ENCODE measurements at places on chromosomes 7 and 10. TPM values are rescaled to one million over a fixed set of nuclear protein-coding genes. Genes with fewer than 3 reads are reported as not detected.

DNA sequence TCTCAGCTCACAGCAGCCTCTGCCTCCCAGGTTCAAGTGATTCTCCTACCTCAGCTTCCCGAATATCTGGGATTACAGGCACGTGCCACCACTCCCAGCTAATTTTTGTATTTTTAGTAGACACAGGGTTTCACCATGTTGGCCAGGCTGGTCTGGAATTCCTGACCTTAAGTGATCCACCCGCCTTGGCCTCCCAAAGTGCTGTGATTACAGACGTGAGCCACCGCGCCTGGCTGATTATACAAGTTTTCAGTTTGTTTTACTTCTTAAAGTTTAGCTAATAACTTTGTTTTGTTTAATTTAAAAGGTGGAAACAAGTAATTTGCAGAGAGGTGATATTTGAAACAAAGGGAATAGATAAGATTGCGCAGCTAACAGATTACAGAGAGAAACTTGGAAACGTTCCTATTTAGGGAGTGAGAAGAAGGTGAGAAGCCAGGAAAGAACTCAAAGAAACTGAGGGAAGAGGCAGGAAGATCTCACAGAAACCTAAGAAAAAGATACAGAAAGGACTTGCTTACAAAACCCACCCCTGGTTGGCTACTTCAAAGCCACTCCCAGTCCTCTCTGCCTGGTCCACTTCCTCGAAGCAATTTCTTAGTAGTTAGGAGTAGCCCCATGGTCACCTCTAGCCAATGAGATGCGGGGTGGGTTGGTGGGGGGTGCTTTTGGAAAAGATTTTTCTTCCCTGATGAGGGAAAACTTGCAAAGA, 15.0 kb upstream of the PDLIM1 start:
- DNase-seq = no peak
- H3K4me3 ChIP-seq = no peak overlapping the region
- no peak overlapping the region for H3K27ac ChIP-seq

- no peaks in the 10 kb centered on the region for H3K36me3 ChIP-seq
- no peak for DNase-seq
- no peaks in the 10 kb centered on the region for H3K4me1 ChIP-seq
Measured at GRCh38 chr10:121698336-121698735, 100.1 kb upstream of the FGFR2 start.

Gene TDRD1
- total RNA-seq = not detected

GRCh38 chr10:83932245-83932644, 207.1 kb upstream of the GHITM start:
- H3K4me3 ChIP-seq = no peak overlapping the region
- H3K36me3 ChIP-seq = no peaks in the 10 kb centered on the region
- DNase-seq = no peak
- no peaks in the 10 kb centered on the region for H3K27me3 ChIP-seq
- no peaks in the 10 kb centered on the region for H3K4me1 ChIP-seq

Gene MORN4
- total RNA-seq = 1.4 TPM

Gene ZRANB1
- 12.8 TPM for total RNA-seq

Gene SPDYE11
- not detected for total RNA-seq

DNA sequence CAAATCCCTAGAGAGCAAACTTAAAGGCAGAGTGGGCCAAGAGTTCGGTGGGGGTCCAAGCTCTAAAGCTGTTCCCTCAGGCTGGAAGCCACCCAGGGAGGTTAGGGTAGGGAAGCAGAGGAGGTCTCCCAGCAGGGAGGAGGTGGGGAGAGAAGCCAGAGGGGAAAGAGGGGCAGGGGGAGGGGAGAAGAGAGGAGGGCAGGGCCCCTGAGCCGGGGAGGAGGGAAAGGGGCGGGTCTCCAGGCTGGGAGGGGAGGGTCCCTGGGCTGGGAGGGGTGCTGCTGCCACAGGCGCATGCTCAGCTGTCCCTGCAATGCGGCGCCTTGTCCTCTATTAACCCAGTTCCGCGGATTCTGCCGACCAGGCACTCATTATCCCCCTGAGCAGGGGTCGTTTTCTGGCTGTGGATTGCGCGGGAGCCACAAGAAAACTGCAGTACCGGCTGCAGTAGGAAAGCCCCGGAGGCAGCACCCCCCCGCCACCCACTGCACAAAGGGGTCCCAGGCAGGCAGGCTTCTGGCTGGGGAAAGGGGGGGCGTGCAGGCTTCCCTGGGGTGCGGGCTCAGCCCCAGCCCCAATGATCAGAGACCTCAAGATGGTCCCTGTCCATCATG, 49.3 kb downstream of the CAMK2B start:
- no peak overlapping the region for H3K4me3 ChIP-seq
- H3K27ac ChIP-seq = no peak overlapping the region
- DNase-seq = no peak
- no peaks in the 10 kb centered on the region for H3K4me1 ChIP-seq
- H3K27me3 ChIP-seq = no peaks in the 10 kb centered on the region
- no peaks in the 10 kb centered on the region for H3K36me3 ChIP-seq

- H3K27me3 ChIP-seq = no peaks in the 10 kb centered on the region
- peak; percentile 65 for DNase-seq
- peaks cover 16% of the 10 kb centered on the region for H3K4me1 ChIP-seq
- no peaks in the 10 kb centered on the region for H3K36me3 ChIP-seq
Measured at GRCh38 chr10:80504158-80504811, 33.4 kb upstream of the SH2D4B start.

Gene SFXN4
- total RNA-seq = 35.5 TPM

Gene PAXIP1
- 28.1 TPM for total RNA-seq

DNA sequence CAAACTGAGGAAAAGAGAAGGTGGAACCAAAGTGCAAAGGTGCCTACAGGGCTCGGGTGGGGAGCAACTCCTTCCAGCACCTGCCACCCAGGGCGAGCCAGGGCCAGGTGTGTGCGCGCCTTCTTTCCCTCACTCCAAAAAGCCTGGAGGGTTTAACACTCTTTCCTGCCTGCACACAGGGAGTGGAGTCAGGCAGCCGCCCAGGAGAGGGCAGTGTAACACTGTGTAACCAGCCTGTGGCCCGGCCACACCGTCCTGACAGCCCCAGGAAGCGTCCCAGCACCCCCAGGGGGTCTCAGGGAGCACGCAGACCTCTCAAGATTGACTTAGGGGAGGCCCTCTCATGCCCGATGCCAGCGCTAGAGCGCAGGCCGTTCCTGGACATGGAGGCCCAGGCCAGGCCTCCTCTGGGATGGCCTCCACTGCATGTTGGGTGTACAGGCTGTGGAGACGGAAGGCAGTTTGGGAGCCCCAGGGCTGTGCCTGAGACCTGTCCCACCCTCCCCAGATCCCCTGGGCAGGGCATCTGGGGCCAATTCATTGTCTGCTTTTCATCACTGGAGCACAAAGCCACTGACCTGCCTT, 13.4 kb downstream of the BRI3 start:
- H3K27me3 ChIP-seq = no peaks in the 10 kb centered on the region
- no peaks in the 10 kb centered on the region for H3K4me1 ChIP-seq
- DNase-seq = peak; percentile 77

Gene CHRM2
- not detected for total RNA-seq

DNA sequence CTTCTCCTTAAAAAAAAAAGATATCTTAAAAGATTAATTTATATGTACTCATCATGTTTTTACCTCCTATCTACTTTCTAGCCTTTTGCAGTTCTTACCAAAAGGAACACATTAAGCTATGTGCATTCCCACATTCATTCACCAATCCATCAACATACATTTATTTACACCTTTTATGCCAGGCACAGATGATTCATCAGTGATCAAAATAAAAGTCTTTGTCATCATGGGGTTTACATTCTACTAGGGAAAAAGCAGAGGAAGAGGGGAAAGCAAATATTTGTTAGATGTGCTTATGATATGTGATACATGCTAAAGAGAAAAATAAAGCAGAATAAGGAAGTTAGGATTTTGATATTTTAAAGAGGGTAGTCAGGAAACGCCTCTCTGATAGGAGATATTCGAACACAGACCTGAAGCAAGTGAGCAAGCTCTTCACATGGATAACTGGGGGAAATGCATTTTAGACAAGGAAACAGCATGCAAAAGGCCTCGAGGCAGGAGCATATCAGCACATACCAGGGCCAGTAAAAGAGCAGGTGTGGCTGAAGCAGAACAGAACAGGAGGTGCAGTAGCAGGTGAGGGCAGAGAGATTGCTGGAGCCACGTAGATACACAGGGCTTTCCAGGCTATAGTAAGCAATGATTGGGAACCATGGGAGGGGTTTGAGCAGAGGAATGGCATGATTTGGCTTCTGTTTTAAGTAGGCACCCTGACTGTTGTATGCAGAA, 67.4 kb downstream of the REEP3 start:
- no peak for DNase-seq
- H3K4me1 ChIP-seq = no peaks in the 10 kb centered on the region
- no peaks in the 10 kb centered on the region for H3K27me3 ChIP-seq
- no peak overlapping the region for H3K27ac ChIP-seq
- no peaks in the 10 kb centered on the region for H3K36me3 ChIP-seq
- no peak overlapping the region for H3K4me3 ChIP-seq

- H3K4me1 ChIP-seq = no peaks in the 10 kb centered on the region
- H3K4me3 ChIP-seq = no peak overlapping the region
- no peaks in the 10 kb centered on the region for H3K36me3 ChIP-seq
- no peaks in the 10 kb centered on the region for H3K27me3 ChIP-seq
- H3K27ac ChIP-seq = no peak overlapping the region
Measured at GRCh38 chr7:46948716-46949115, 633.2 kb downstream of the TNS3 start.

GRCh38 chr7:103605640-103606039, 159.6 kb upstream of the SLC26A5 start:
- no peak for DNase-seq
- no peaks in the 10 kb centered on the region for H3K27me3 ChIP-seq
- no peaks in the 10 kb centered on the region for H3K4me1 ChIP-seq
- no peak overlapping the region for H3K27ac ChIP-seq
- no peak overlapping the region for H3K4me3 ChIP-seq

- peaks cover 29% of the 10 kb centered on the region for H3K4me1 ChIP-seq
- H3K4me3 ChIP-seq = no peak overlapping the region
- no peaks in the 10 kb centered on the region for H3K27me3 ChIP-seq
- H3K27ac ChIP-seq = peak overlapping the region; percentile 83
- no peaks in the 10 kb centered on the region for H3K36me3 ChIP-seq
- DNase-seq = no peak
Measured at GRCh38 chr7:2862831-2863361, 18.8 kb upstream of the GNA12 start.

Gene CISD1
- 19.0 TPM for total RNA-seq

- H3K36me3 ChIP-seq = no peaks in the 10 kb centered on the region
- peak overlapping the region; percentile 94 for H3K27ac ChIP-seq
- no peaks in the 10 kb centered on the region for H3K27me3 ChIP-seq
- H3K4me1 ChIP-seq = no peaks in the 10 kb centered on the region
- H3K4me3 ChIP-seq = no peak overlapping the region
Measured at GRCh38 chr10:125123476-125124114, 36.8 kb downstream of the CTBP2 start.

DNA sequence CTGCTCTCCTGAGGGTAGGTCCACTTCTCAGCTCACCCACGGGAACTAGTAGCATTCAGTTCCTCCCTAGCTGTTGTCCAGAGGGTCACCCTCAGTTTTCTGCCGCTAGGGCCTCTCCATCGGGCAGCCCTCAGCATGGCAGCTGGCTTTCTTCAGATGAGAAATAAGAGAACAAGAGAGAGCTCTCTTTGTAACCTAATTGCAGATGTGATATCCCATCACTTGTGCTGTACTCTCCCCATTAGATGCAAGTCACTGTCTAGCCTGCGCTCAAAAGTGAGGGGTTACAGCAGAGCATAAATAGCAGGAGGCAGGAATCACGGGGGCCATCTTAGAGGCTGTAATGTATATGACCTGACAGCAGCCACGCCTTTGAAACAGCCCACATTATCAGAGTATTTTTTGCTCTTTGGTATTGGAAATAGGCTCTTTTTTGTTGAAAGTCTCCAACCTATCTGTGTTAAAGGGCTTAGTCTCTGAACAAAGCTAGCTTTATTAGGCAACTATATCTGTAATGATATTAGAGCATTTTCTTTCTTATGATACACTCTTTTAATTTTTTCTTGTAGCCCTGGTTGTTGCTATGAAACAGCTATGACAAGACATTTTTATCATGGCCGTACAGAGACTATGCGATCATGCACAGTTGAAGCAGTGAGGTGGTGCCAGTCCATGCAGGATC, 45.7 kb downstream of the CROT start:
- no peak for DNase-seq
- peaks cover 48% of the 10 kb centered on the region for H3K36me3 ChIP-seq
- H3K4me3 ChIP-seq = no peak overlapping the region

Gene TMED4
- 319 TPM for total RNA-seq

DNA sequence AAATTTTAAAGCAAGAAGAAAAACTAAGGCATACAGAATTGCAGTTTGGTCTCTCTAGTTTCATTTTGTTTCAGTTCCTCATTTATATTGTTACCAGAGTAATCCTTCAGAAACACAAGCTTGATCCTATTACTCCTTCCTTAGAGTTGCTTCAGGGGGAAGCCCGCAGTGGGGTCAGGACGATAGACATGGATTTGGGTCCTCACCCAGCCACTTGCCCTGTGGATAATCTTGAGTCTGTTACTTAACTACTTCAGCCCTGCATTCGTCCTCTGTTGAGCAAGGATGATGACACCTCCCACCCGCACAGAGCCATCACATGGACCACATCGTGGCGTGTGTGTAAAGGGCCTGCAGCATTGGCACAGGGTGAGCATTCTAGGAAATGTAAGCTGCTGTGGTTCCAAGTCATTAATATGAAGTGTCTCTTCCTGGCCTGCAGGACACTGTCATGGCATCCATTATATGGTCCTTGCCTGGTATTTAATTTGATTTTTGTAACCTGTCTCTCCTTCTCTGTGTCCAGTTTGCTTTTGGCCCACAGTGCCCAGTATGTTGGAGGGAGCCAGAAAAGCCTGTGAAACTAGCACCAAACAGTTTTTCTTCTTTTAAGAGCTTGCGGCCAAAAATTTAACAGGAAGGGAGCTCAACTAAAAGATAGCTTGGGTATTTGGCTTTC, 111.2 kb downstream of the EEPD1 start:
- no peak overlapping the region for H3K4me3 ChIP-seq
- no peaks in the 10 kb centered on the region for H3K4me1 ChIP-seq
- H3K27ac ChIP-seq = no peak overlapping the region
- H3K36me3 ChIP-seq = no peaks in the 10 kb centered on the region
- DNase-seq = no peak

DNA sequence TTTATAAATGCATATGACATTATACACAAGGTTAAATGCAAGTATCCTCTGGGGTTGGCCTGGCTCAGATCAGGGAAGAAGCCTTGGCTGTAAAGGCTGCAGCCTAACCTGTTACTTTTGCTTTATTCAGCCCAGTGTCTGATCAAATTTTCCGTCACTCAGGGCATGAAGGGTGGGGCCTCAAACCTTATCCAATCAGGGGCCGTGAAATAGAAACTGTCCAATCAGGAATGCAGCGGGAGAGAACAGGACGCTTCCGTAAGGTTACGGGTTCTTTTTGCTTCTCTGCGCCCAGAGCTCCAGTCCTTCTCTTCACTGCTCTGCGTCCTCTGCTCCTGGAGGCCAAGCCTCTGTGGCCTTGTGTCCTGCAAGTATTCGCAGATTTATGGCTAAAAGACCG, at the start of gene ZNF716:
Gene ZNF716 (plus strand): TSS at position 274 of the 400 bp plus-strand sequence. CDS start 112 bp downstream, at position 386.
- H3K4me3 ChIP-seq = no peak within 1 kb of the TSS
- no peaks in the 10 kb centered on the region for H3K36me3 ChIP-seq
- H3K27me3 ChIP-seq = no peaks in the 10 kb centered on the region
- no peak within 1 kb of the TSS for H3K27ac ChIP-seq
- DNase-seq = no peak
- no peaks in the 10 kb centered on the region for H3K4me1 ChIP-seq

Gene LRRC18
- not detected for total RNA-seq

Gene GPR37
- 1.1 TPM for total RNA-seq

GRCh38 chr7:145831616-145832206, 284.9 kb upstream of the CNTNAP2 start:
- no peak for DNase-seq
- H3K4me1 ChIP-seq = no peaks in the 10 kb centered on the region
- H3K4me3 ChIP-seq = no peak overlapping the region
- no peak overlapping the region for H3K27ac ChIP-seq
- H3K27me3 ChIP-seq = no peaks in the 10 kb centered on the region

GRCh38 chr10:73444457-73444856, 11.1 kb upstream of the MSS51 start:
- no peak overlapping the region for H3K4me3 ChIP-seq
- no peaks in the 10 kb centered on the region for H3K27me3 ChIP-seq
- DNase-seq = no peak
- H3K36me3 ChIP-seq = no peaks in the 10 kb centered on the region
- no peak overlapping the region for H3K27ac ChIP-seq
